ENCODE measurements at places on chromosomes 16 and 17.

GRCh38 chr17:45763182-45763581 is 20.9 kb upstream of the CRHR1 start:
- no peak for DNase-seq

DNA sequence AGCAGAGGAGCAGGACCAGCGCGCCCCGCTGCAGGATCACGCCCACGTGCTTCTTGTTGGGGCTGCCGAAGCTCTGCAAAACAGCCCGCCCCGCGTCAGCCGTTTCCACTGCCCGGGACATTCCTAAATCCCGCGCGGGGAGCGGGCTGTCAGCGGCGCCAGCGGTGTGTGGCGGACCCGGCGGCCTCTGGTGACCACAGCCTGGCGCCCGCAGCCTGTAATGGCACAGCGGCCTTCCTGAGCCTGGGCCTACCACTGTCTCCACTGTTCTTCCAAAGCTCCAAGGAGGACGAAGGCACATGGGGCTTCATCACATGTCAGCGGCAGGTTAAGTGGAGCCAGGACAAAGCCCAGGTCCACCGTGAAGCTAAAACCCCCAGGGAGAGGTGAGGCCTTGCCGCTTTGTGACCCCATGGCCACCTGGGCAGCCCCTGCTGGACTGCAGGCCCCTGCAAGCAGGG is 2.5 kb downstream of the SLC47A2 start:
- no peak for DNase-seq

GRCh38 chr17:13131225-13131624 is 113.4 kb upstream of the ELAC2 start:
- no peak for DNase-seq

DNA sequence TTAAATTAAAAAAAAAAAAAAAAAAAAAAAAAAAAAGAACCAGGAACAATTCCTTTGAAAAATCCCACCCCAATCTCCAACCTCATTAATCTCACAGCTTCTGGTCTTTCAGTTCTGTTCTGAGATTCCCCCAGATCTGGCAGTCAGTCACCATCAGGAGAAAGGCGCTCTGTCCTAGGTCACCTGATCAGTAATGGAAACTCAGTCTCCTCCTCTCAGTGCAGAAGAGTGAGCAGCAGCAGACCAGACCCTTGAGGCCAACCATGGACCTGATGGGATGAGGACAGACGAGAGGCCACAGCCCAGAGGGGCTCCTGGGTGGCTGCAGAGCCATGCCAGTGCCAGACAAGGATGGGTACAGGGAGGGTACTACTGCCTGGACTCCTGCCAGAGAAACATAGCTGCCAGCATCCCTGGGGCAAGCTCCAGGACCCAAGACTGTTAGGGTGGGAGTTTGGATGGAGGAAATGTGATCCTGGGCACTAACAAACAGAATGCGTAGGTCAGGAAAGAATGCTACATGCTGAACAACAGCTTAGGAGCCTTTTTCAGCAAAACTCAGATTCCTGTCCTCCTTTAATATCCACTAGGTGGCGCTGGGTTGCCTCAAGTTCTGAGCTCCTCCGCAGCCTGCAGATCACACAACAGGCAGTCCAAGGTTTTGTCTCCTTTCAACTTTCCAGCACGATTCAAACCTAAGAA is 28.7 kb downstream of the MPG start:
- DNase-seq: peak; percentile 38

DNA sequence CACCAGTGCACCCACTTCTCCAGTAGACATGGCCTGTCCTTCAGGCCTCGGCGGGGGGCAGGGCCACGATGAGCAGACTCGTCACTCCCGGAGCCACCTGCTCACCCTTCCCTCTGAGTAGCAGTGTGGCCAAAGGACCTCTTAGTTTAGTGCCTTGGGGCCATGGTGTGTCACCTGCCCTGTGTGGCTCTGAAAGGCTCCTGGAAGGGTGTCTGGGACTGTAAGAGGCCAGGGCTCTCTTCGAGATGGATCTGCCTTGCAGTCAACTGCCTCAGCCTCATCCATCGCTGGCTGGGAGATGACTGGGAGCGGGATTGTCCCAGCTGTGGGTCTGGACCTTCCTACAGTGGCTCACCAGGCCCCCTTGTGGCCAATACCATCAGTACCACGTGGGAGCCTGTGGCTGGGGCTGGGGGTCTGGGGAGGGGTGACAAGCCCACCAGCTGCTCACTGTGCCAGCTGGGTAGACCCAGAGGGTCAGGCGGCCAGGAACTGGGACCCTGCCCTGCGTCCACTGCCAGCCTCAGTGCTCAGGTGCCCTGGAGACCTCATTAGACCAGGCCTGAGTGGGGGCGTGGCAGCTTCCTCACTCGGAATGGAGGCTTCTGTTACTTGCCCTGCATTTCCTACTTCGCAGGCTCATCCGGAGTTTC is 133.4 kb downstream of the OR1D5 start:
- DNase-seq: peak; percentile 10

DNA sequence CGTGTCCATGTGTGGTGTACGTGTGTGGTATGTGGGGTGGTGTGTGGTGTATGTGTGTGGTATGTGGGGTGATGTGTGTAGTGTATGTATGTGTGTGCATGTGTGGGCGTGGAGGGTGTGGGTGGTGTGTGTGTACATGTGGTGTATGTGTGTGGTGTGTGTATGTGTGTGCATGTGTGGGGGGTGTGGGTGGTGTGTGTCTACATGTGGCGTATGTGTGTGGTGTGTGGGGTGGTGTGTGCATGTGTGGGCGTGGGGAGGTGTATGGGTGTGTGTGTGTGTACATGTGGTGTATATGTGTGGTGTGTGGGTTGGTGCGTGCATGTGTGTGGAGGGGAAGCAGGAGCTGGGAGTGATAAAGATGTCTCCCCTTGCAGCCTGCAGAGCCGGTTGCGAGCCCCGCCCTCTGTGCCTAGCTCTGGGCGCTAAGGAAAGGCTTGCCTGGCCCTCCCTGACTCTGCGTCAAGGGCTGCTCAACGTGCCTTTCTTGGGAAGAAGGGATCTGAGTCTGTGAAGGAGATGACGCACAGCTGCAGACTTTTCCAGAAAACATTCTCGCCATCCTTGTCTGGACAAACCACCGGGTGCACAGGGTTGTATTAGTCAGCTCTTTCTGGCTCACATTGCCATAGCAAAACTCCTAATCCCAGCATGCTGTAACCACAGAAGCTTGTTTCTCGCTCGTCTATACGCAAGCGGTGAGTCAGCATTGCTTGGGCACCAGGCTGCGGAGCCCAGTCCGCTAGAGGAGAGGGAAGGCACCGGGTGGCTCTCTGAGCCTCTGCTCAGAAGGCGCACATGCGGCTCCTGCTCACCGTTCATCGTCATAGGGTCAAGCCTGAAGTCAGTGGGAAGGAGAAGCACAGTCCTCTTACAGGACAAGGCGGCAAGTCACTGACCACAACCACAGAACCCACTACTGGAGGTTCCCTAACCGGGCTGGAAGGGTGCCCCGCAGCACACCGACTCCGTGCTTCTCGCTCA is 2.0 kb upstream of the CD300H start:
- DNase-seq: no peak

- DNase-seq: peak; percentile 77
Observed at GRCh38 chr16:57041182-57042156, 50.9 kb upstream of the CPNE2 start.

DNA sequence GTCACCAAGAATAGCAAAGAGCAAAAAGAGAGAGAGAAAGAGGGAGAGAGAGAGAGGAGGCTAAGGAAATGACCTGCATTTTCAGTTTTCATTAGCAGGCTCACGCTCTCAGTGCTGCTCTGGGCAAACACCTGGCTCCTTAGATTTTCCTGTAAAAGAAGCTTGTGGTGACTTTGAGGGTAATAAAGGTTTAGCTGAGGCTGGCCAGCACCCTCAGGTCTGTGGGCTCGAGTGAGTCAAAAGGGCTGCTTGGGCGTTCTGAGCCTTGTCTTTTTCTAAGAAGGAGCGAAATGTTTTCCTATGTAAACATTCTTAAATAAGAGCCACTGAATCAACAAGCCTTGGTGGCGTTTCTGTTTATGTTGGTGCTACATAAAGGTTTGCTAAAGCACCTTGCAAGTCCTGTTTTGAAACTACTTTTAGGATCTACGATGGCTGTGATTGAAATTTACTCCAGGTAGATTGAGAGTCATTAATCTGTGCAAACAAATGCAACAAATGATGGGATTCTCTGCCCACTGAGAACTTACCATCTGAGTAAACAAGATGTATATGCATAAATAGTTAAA is 38.8 kb downstream of the SHISA6 start:
- no peak for DNase-seq

- DNase-seq: no peak
Observed at GRCh38 chr16:69941251-69942098, 9.7 kb upstream of the CLEC18A start.

DNA sequence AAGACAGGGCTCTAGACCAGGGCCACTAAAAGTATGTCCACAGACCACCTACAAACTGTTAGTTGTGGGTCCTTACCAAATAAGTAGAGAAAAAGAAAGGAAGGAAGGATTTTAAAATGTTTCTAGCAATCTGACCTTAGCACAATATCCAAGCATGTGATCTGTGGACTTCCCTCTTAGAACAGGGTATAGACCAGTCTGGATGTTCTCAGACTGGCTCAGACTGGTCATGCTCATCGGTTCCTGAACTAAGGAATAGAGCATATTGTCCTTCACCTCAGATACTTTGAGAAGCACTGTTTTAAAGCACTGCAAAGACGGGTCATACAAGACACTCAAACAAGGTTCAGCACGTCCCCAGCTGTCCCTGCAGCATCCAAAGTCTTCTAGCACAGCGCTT is 25.8 kb downstream of the CUEDC1 start:
- no peak for DNase-seq

GRCh38 chr17:60102632-60103096 is 23.9 kb upstream of the HEATR6 start:
- no peak for DNase-seq

DNA sequence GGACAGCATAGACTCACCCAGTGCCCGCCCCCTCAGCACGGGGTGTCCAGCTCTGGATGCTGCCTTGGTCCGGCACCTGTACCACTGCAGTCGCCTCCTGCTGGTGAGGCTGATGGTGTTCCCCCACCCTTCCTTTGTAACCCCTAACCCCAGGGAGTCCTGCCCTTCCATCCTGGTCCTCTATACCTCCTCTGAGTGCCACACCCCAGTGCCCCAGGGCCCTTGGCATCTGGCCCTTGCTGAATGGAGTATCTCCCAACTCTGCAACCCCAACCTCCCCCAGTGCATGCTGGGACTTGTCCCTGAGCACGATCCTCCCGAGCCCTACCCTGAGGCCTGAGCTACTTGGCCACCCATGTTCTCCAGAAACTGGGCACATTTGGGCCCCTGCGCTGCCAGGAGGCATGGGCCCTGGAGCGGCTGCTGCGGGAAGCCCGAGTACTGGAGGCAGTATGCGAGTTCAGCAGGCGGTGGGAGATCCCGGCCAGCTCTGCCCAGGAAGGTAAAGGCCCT is 15.8 kb downstream of the RIPOR1 start:
- DNase-seq: no peak

DNA sequence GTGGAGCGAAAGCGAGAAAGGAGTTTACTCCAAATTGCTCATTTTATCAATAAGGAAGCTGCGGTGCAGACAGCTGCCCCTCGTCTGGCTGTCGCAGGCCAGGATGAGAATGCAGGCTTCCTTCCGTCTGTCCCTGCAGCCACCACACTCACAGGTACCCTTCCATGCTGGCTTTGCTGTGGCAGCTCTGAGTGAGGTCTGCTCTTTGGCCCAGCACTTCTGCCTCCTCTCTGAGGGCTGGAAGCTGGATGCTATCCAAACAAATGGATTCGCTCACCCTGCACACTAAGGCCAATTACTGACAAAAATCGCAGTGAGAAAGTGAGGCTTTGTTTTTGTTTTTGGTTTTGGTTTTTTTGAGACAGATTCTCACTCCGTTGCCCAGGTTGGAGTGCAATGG is 7.0 kb downstream of the ARMC7 start:
- DNase-seq: no peak

DNA sequence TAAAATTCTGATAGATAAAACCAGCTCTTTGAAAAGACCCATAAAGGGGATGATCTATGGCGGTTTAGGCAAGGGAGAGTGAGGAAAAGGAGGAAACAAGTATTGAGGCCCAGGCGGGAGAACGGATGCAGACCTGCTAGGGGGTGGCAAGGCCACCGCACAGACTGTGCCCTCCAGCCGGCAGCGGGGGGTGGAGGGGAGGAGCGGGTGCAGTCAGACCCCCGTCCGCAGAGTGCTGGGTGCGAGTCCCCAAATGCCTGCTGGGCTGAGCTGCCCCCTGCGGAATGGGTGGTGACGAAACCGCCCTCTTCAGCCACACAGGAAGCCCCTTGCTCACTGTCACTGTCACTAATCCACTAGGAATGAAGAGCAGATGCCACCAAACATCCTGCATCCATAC is 46.0 kb downstream of the LMF1 start:
- DNase-seq: no peak

DNA sequence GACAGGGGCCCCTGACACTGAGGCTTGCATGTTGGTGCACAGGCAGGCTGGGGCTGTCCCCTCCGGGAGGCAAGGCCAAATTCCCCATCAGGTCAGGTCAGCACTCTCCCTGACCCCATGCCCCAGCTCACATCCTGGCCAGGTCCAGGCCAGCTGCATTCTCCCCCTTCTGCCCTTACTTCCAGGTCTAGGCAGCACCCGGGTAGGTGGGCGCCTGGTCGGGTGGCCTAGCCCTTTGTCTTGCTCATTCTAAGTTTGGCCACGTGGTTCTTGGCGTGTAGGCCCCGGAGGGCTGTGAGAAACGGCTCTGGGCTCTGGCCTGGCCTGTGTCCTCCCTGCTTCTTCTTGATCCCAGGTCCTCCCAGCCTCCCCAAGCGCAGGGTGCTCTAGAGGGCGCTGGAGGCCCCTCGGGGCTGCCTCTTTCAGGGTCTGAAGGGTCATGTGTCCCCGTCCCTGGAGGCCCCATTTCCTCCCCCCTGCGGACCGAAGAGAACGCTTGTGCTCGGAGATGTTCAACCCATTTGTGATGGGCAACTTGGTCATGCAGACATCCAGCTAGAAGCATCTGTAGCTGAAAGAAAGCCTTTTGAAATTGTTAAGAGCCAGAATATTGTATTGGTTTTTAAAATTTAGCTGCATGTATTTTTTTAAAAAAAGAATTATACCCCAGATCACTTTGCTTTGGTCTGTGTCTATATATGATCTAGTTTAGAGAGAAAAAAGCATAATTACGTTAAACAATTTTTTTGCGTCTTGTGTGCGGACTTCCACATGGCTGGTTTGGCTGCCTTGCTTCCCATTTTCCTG is 6.7 kb downstream of the BAHCC1 start:
- DNase-seq: no peak

DNA sequence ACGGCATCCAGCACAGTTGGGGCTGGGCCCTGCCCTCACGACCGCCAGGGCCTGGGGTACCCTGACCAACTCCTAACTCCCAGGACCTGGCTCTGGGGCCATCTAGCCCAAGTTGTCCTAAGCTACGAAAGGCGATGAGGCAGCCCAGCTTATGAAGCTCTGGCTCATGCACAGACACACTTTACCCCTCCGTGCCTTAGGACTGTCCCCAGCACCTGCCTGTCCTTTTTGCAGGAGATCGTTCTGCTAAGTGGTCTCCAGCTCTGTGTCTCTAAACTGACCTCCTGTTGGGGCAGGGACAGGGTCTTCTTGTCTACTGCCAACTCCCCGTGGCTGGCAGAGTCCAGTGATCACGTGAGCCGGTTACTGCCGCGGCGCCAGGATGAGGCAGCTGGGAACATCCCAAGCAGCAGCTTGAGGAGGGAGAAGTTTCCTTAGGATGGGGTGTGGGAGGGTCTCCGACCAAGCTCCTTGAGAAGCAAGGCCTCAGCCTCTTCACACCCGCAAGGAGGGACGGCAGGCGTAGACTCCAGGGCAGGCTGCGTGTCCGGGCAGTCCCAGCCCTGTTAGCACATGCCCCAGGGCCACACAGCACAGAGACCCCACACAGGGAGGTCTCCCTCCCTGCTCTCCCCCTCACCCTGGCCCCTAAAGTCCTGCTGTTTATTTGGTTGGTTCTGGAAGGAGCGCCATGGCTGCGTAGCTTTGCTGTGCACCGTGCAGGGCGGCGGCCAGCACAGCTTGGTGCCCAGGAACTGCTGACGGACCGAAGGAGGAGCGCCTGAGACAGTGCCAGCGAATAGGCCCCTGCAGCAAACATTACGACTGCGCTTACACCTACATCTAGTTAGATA is 16.4 kb upstream of the METRNL start:
- peak; percentile 2 for DNase-seq

Measured in activated T-cell treated with anti-CD3 and anti-CD28 coated beads, Interleukin-2, amount 50 U/mL, for 4 hours (primary cell).